ENCODE measurements at places on chromosomes 7 and 10.

- no peak for DNase-seq
Observed at GRCh38 chr10:130440971-130441370, 304.8 kb downstream of the GLRX3 start.

GRCh38 chr7:139655305-139655704, 122.5 kb downstream of the HIPK2 start:
- no peak for DNase-seq

DNA sequence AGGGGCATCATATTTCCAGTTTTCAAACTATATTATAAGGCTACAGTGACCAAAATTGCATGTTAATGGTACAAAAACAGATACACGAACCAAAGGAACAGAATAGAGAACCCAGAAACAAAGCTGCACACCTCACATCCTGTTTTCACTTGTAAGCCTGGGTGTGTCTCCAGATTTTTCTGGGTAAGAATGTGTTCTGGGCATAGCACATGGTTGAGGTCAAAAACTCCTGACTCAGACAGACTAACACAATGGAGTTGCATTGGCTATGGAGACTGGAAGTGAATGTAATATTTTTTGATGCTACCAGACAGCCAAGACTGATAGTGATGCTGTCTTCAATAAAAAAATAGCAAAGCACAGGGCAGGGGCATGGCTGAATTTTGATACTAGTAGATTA, 1175.2 kb downstream of the NXPH1 start:
- no peak for DNase-seq

- DNase-seq: no peak
Observed at GRCh38 chr7:48147078-48147591, 24.1 kb upstream of the ABCA13 start.

DNA sequence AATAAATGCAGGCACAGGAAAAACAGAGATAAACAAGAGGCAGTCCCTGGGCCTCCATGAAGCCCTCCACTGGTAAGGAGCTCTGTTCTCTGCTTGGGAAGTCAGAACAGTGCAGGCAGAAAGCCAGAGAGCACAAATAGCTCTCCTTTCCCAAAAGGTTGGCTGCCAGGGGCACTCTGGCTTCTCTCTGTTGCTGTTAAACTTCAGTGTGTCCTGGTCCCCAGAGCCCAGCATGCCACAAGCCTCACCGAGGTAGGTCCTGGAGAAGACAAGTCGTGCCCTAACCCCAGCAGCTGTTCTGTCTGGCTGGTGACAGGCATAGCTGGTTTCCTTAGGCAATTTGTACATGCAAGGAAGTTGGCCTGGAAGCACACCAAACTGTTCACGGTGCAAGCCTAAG, 17.3 kb downstream of the SLC16A12 start:
- no peak for DNase-seq

GRCh38 chr10:37975401-37975991, 951 bp downstream of the ZNF25 start:
- DNase-seq: peak; percentile 8

- DNase-seq: no peak
Observed at GRCh38 chr10:123129618-123130271, 6.0 kb upstream of the HMX3 start.

GRCh38 chr10:113493882-113494301, 59.0 kb upstream of the HABP2 start:
- no peak for DNase-seq

All from activated CD4-positive, alpha-beta T cell treated with anti-CD3 and anti-CD28 coated beads, Interleukin-2, amount 10 ng/mL, durations not matched to agents 7 days and 5 days (primary cell).